A549 treated with ZK216348 at 1 μM for 4 hours (cell line): ENCODE measurements at places on chromosomes 3 and 15. TPM values are rescaled to one million over a fixed set of nuclear protein-coding genes. Genes with fewer than 3 reads are reported as not detected.

CEMIP gene
- 0.82 to 1.8 TPM (median 1.2 TPM) in 5 replicates for total RNA-seq

MKRN3 gene
- 0.78 to 2.9 TPM (median 2.4 TPM) in 5 replicates for total RNA-seq

CLDND1 gene
- 53.2 to 68.3 TPM (median 61.0 TPM) in 5 replicates for total RNA-seq

HRG gene
- total RNA-seq, result not detected in 5 replicates

MORC1 gene
- total RNA-seq, result not detected in 5 replicates

MNS1 gene
- total RNA-seq, result 2.0 to 5.1 TPM (median 3.5 TPM) in 5 replicates

PPP2R3A gene
- 2.0 to 3.6 TPM (median 2.0 TPM) in 5 replicates for total RNA-seq

RASA2 gene
- total RNA-seq, result 3.6 to 9.6 TPM (median 8.4 TPM) in 5 replicates

IQCF2 gene
- not detected in 5 replicates for total RNA-seq

LDHAL6B gene
- not detected in 5 replicates for total RNA-seq

ALDH1A3 gene
- total RNA-seq, result 16.2 to 19.9 TPM (median 18.9 TPM) in 5 replicates

PRTG gene
- total RNA-seq, result 7.3 to 10.5 TPM (median 9.9 TPM) in 5 replicates

SNX22 gene
- 0.59 to 1.1 TPM (median 0.78 TPM) in 5 replicates for total RNA-seq

CRYGS gene
- total RNA-seq, result 0.27 to 0.81 TPM (median 0.43 TPM) in 5 replicates

GPR62 gene
- not detected in 5 replicates for total RNA-seq
